ENCODE measurements at places on chromosomes 5 and 9.

DNA sequence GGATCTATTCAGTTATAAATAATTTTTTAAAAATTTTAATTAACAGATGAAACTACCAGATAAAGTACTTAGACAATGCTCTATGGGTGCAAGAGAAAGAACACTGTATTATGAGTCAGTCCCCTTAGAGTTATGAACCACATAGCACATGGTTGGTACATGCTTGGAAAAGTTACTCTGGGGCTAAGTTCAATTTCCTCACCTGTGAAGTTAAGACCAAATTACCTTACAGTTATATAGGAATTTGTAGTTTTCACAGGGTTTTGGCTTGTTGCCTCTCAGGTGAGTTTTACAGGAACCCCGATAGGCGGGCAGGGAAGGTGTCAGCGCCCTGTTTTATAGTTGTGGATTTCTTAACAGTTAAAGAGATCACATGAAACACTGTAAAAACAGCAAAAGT, 1.2 kb downstream of the PANK3 start:
- H3K27ac ChIP-seq = peak overlapping the region; percentile 92
- peak overlapping the region; percentile 81 for H3K4me3 ChIP-seq
- H3K4me1 ChIP-seq = peaks cover 26% of the 10 kb centered on the region

GRCh38 chr5:95283761-95284571, 928 bp downstream of the MCTP1 start:
- H3K4me1 ChIP-seq = no peaks in the 10 kb centered on the region
- H3K27me3 ChIP-seq = peaks cover 13% of the 10 kb centered on the region
- peak overlapping the region; percentile 69 for H3K4me3 ChIP-seq
- no peak overlapping the region for H3K27ac ChIP-seq
- no peak for DNase-seq

GRCh38 chr9:123996731-123997421, 14.7 kb upstream of the LHX2 start:
- no peaks in the 10 kb centered on the region for H3K36me3 ChIP-seq
- no peaks in the 10 kb centered on the region for H3K4me1 ChIP-seq
- H3K4me3 ChIP-seq = no peak overlapping the region
- DNase-seq = no peak
- H3K27ac ChIP-seq = no peak overlapping the region

DNA sequence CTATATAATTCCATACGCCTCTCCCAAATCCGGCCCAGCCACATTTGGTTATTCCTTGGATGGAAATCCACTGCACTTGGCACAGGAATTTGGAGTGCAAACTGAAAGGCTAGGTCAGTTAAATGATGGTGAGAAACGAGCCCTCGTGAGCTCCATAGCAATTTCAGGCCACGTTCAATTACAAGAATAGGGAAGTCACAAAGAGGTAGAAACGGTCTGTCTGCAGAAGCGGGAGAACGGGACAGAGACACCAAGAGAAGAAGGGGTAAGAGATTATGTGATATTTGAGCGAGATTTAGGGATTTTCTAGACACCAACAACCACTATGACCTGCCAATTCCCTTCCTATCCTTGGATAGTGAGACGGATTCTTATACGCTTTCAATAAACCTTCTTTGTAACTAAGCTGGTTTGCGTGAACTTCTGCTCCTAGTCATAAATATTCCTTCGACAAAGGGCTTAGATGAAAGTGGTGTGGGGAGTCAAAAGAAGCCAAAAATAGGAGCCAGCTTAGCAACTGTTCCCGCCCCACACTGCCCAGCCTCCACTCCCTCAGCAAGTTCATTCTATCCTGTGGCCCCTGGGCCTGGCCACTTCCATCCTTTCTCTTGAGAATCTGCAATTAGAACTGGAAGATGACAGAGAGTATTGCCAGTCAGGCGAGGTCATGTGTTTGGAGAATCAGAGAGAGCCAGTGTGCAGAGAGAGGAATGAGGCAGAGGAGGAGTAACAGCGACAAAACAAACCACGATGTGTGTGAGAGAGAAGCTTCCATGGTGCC, 118.4 kb downstream of the ZNF608 start:
- no peak for DNase-seq
- no peaks in the 10 kb centered on the region for H3K4me1 ChIP-seq
- H3K27ac ChIP-seq = no peak overlapping the region
- no peak overlapping the region for H3K4me3 ChIP-seq
- H3K27me3 ChIP-seq = no peaks in the 10 kb centered on the region
- H3K36me3 ChIP-seq = no peaks in the 10 kb centered on the region

DNA sequence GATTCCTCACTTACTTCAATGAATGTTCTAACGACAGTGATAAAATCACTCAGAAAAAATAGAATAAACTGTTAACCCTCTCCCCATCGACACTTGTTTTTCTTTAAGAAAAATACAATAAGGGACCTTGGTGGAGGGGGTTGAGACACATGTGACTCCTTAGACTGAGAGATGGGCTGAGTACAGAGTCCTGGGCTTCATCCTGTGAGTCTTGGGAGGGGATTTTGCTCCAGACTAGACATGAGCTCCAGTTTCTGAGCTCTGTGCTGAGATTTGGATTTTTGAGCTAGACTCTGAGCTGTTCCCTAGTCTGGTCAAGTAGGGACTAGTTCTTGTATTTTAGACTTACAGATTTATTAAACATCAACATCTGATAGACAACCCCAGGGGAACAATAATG, 241.5 kb upstream of the MVB12B start:
- no peak for DNase-seq
- no peaks in the 10 kb centered on the region for H3K4me1 ChIP-seq
- H3K36me3 ChIP-seq = no peaks in the 10 kb centered on the region
- H3K27me3 ChIP-seq = no peaks in the 10 kb centered on the region

DNA sequence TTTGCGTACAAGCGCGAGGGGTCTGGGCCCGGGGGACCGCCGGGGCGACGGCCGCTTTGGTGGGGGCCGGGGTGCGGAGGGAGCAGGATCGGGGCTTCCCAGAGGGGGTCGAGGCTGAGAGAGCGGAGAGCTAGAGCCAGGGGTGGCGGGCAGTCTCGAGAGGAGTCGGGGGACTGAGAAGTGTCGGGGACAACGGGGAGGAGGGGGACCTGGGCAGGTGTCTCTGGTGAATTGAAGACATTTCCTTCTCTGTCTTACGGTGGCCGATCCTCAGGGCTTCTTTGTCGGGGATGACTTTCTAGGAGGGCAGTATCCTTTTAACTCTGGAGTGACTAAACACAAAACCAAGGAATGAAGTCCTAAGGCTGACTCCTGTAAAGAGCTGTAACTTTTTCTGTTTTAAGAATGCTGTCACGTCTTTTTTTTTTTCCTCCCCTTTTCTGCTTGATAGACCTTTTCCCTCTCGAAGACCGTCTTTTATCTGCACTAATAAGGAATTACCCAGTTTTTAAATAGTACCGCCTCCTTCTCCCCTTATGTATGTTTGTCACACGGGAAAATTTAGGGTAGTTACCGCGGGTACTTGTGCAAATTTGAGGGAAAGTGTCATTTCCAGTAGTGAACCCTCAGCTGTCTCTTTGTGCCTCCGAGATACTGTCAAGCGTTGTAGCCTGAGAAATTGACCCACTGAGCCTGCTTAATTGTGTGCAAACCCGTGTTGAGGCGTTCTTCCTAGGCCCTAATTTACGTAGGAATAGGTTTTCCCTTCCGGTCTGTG, 822 bp downstream of the DENND4C start:
- H3K4me3 ChIP-seq = peak overlapping the region; percentile 100
- no peaks in the 10 kb centered on the region for H3K27me3 ChIP-seq
- DNase-seq = no peak
- H3K27ac ChIP-seq = peak overlapping the region; percentile 97

GRCh38 chr5:144467792-144468191, 297.1 kb downstream of the KCTD16 start:
- no peak overlapping the region for H3K4me3 ChIP-seq
- no peak for DNase-seq
- no peaks in the 10 kb centered on the region for H3K27me3 ChIP-seq
- H3K36me3 ChIP-seq = no peaks in the 10 kb centered on the region

Data from psoas muscle (tissue), 8 donors.